ENCODE measurements at places on chromosomes 1 and 21.

DNA sequence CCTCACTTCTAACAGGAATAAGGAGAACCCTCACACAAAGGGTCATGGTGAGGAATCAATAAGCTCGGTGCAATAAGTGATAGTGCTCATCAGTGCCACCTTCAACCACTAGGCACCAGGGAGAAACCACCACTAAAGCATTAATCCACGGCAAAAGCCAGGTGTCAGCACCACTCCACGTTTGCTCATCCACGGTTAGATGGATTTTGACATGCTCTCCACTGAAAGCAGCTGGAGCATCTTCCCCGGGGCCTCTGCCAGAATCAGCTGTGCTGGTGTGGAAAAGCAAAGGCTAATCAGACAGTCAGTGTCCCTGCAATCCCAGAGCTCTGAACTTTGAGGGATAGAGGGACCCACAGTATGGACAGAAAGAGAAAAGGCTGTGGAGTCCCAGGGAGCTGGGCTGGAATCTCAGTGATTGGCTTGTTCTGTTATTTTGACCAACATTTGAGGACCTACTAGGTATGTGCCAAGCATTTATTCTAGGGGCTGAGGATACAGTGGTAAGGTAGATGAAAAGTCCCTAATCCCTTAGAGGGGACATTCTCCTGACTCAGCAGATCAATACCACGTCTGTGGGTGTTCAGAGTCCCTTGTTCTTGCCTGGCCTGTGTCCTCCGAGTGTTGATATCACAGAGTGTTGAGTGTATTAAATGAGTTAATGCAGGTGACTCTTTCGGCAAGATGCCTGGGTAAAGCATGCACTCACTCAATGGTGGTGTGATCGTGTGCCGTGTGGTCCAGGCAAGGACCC, 41.3 kb downstream of the FHAD1 start:
- DNase-seq, result no peak

GRCh38 chr1:152111515-152111968, 3.7 kb downstream of the TCHH start:
- DNase-seq, result peak; percentile 9

DNA sequence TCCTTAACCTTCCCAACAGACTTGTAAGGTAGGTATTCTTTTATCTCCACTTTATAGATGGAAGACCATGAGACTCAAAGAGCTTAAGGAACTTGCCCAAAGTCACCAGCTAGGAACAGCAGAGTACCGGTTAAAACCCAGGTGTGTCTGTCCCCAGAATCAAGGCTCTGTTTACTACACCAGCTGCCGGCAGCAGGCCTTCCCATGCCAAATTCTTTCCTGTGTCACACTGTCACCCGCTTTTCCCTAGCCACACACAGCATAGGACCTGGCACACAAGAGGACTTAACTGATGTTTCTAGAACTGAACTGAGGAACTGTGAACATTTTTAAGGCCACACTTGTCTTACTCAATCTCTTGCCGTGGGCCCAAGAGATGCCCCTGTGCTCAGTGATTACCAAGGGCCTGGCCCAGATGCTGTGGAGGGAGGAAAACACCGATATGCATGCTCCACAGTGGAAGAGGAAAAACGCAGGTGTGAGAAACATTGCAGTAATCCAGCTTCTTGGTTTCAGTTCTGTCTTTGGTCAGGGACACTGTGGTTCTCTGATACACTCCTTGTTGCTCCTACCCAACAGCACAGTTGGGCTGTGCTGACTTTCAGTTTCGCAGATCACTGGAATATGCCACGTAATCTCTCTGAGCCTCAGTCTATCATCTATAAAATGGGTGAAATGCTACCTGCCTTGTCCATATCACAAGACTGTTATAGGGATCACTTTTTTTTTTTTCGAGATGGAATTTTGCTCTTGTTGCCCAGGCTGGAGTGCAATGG, 13.9 kb upstream of the LY9 start:
- no peak for DNase-seq

- DNase-seq, result no peak
Observed at GRCh38 chr1:203034422-203035110, 8.3 kb downstream of the PPFIA4 start.

GRCh38 chr1:20432891-20433290, 53.1 kb downstream of the CAMK2N1 start:
- DNase-seq, result no peak

GRCh38 chr1:204107892-204108291, 35.0 kb downstream of the SOX13 start:
- DNase-seq, result no peak

GRCh38 chr1:43352881-43353280, 5.9 kb upstream of the CDC20 start:
- DNase-seq, result no peak

DNA sequence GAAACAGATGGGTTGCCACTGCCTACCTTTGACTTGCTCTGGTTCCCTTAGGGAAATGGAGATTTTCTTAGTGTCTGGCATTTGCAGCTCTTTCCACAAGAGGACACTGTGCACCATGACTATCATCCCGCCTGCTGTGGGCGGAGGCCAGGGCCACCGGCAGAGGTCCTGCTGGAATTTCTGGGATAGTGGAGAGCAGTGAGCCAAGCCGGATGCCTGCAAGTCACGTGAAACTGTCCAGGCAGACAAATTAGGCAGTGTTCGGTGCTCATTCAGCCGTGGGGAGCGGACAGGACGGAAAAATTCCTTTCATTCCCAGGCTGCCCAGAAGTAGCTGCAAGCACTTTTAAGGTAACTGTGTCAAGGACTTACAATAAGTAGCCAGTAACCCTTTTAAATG, 43.4 kb downstream of the IGSF5 start:
- peak; percentile 23 for DNase-seq

DNA sequence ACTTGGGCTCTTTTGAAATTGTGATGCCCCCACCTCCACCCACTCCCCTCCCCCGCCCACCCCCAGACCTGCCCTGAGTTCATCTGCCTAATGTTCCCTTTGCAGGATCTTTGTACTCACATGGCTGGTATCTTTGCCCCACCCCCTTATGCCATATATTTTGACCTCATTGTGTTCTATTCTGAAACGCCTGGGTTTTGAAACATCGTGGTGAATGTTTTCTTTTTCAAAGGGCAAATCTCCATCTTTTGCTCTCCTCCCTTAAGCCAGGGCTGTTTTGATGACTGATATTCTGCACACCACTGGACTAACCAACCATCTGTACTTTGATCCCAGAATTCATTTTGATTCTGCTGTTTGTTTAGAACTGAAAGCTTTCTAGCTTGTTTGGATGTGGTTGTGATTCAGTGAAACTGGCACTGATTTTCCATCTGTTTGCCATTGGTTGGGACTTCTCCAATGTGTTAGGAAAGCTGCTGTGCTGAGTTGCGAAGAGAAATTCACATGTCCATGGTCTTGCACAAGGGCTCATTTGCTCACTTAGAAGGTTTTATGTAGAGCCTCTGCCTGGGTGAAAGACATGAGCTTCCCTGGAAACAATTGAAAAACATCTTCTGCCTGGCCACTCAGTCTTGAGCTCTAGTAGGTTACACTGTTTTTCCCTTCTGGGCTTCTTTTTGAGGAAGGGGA, 16.5 kb downstream of the SMAP2 start:
- no peak for DNase-seq

GRCh38 chr1:71738910-71739309, 543.4 kb downstream of the NEGR1 start:
- no peak for DNase-seq

GRCh38 chr1:72435025-72435424, 152.7 kb upstream of the NEGR1 start:
- peak; percentile 23 for DNase-seq

- DNase-seq, result peak; percentile 9
Observed at GRCh38 chr1:164058198-164058597, 500.8 kb upstream of the PBX1 start.

DNA sequence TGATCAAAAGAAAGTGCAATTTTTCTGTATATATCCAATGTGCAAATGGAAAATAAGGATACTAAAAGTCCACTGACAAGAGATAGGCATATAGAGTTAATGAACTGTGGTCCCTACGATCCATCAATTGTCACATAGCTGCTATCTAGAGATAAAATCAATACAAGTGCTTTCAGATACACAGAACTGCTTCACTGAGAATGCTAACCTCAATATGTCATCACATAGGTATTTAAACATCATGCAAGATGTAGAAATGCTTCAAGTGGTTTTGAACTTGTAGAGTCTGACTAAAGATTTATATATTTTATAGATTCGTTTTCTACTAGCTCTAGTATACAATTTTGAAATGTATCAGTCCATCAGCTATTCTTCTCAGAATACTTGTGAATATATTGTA, 1604.7 kb downstream of the PLA2G4A start:
- no peak for DNase-seq

GRCh38 chr1:236398538-236398937, 4.5 kb downstream of the EDARADD start:
- DNase-seq, result no peak

- DNase-seq, result no peak
Observed at GRCh38 chr1:44425341-44426082, 20.5 kb downstream of the RNF220 start.

DNA sequence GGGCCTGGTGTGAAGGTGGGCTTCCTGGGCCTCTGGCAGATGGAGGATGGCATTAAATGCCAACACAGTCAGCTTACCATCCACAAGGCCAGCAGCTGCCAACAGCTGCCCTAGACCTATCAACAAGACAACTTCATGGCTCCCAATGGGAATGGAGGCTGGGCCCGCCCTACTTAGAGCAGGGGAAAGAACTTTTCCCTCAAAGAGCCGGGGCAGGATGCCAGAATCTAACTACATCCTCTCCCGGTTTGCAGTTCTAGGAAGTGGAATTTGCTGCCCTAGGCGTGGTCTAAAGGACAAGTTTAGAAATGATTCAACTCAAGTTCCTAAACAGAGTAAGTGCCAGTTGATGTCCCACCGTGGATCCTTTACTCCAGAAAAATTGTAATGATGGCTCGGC, 13.1 kb downstream of the ICMT start:
- DNase-seq, result no peak

DNA sequence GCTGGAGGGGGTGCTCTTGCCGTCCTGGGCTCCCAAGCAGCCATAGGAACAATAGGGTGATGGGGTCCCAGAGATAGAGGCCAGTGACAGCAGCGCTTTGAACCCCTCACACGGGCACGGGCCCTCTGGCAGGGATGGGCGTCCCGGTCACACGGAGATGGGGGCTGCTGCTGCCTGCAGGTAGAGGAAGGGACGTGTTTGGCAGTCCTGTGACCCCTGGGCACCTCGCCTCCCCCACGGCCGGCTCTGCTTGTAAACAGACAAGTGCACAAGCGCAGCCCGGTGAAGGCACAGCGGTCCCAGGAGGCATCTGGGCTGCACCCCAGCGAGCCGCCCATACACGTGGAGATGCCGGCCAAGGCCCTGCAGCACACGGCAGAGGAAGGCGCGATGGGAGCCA, 36.5 kb upstream of the PDE9A start:
- DNase-seq, result no peak

DNA sequence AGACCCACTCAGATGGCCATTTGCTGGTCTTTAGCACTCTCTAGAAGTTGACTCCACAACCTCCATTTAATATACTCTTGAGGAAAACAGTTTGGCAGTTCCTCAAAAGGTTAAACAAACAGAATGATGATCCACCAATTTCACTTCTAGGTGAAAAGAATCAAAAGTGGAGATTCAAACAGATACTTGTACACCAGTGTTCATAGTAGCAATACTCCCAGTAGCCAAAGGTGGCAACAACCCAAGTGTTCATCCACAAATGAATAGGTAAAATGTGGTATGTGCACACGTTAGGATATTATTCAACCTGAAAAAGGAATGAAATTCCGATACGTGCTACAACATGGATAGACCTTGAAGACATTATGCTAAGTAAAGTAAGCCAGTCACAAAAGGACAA, 6.3 kb downstream of the PRCC start:
- DNase-seq, result no peak

DNA sequence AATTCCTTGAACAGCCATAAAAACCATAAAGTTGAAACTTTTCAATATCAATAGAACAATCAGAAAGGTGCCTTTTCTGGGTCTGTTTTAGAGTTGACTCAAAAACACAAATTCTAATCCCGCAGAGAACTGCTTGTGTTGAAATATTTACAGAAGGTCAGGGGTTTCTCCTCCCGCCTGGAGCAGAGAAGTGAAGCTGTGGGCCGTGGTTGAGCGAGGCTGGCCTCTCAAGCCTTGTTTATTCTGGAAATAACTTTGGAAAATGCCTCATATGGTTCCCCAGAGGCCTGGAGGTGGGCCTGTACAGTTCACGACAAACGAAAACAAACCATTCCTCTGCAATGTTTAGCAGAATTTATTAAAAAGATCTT, 90.8 kb upstream of the ERRFI1 start:
- DNase-seq, result peak; percentile 82

- DNase-seq, result no peak
Observed at GRCh38 chr1:95146637-95147036, 29.5 kb downstream of the TLCD4 start.

DNA sequence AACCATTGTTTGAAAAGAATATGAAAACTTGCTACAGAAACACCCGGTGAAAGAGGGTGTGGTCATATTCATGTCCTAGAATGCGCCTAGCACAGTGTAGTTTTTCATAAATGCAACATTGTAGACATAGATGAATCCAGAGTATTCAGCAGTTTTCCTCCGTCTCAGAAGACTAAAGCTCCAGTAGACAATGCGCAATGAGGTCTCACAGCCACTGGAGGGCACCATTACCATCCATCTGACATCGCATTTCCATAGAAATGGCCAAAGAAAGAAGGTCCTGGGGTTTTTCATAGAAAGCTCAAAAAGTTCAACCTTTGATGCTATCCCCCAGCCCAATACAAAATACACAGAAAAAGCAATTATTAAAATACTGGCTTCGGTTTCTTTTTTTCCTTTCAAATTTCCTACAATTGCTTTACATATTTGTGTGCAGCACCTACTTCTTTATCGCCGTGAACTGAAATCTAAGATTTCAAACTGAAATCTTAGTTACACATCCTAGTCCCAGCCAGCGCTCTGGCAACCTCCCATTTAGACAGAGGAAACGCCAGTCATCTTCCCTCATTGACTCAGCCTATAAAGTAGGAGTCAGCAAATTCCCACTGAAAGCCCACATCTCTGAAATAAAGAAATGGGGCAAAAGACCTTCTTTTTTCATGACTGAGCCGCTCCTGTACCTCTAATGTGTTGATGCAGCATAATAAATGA, 3.9 kb upstream of the CD58 start:
- DNase-seq, result peak; percentile 67

GRCh38 chr1:97307151-97307550, 585.6 kb downstream of the PTBP2 start:
- no peak for DNase-seq

DNA sequence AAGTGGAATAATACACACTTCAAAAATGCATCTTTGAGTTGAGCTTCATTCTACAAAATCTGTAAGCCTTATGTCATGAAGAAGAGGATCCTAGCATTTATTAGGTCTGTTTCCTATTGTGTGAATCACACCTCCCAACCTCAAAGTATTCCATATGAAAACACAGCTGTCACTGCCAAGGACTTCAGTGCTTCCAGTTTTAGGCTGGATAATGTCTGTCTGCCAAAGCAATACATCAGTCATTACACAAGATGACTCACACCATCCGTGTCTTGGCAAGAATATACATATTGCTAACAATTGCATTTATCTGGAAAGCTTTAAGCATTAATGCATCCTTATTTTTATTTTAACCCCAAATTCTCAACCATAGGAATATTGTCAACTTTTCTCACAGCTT, 125.7 kb upstream of the TMPRSS15 start:
- DNase-seq, result peak; percentile 96

All from brain microvascular endothelial cell (primary cell).